GM23338 (cell line): ENCODE measurements at places on chromosomes 16 and 17.

DNA sequence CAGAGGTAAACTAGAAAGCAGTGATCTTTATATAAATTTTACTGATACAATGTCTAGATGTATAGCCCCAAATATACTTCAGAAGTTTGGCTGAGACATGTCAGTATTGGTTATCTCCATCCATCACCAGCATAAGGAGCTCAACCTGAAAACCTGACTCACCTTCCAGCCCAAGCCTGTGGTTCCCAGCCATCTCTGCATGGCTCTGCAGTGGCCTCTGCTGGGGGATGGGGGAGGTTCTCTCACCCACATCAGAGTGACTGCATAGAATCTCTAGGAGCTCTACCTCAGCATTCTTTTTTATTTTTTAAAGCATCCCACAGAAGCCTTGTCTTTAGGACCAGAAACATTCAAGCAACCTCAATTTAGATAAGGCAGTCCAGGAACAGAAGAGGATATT, 27.3 kb downstream of the USP7 start:
- H3K4me3 ChIP-seq = no peak overlapping the region
- no peak overlapping the region for H3K27ac ChIP-seq
- peaks cover 36% of the 10 kb centered on the region for H3K4me1 ChIP-seq
- no peaks in the 10 kb centered on the region for H3K27me3 ChIP-seq
- DNase-seq = peak; percentile 87
- no peaks in the 10 kb centered on the region for H3K36me3 ChIP-seq

DNA sequence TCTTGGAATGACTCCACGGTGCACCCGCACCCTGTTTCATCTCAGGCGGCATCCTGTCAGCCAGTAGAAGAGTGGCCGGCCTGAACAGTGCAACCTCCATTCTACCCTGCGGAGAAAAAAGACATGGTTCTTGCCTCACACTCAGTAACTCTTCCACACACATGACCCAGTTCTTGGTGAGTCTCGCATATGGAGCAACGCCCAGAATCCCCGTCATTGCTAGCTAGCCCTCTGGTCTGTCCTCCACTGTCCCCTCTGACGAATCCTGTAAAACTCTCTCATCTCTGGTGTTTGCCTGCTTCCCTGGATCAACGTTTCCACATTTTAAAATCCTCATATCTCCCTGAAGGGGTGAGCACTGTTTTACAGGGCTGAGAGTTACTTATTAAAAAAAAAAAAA, 4.2 kb upstream of the RDM1 start:
- no peak for DNase-seq
- H3K4me1 ChIP-seq = peaks cover 12% of the 10 kb centered on the region
- peaks cover 2% of the 10 kb centered on the region; the same call in 1 of the 2 replicates for H3K27me3 ChIP-seq
- no peak overlapping the region for H3K4me3 ChIP-seq
- H3K27ac ChIP-seq = no peak overlapping the region

- no peaks in the 10 kb centered on the region for H3K36me3 ChIP-seq
- no peaks in the 10 kb centered on the region for H3K27me3 ChIP-seq
- DNase-seq = no peak
- H3K4me1 ChIP-seq = no peaks in the 10 kb centered on the region
Observed at GRCh38 chr16:57500578-57501111, 14.4 kb upstream of the DOK4 start.

GRCh38 chr16:12211870-12212690, 235.5 kb downstream of the SNX29 start:
- no peak overlapping the region for H3K27ac ChIP-seq
- peaks cover 19% of the 10 kb centered on the region for H3K4me1 ChIP-seq
- no peak for DNase-seq
- no peaks in the 10 kb centered on the region for H3K36me3 ChIP-seq

DNA sequence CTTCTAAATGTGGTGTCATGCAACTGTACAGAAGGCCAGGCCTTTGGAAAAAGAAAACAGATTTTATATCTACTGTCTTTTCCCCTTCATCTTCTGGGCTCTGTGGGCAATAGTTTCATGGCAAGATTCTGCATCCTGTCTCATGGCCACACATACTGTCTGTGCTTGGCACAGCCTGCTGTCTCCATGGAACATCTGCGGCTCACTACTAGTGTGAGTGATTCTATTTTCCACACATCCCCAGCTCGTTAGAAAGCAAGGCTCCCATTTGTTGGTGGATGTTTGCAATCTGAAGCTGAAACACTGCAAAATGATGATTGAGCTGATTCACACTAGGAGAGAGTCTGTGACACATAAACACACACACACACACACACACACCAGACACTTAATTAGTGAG, 32.4 kb downstream of the CACNG3 start:
- H3K36me3 ChIP-seq = no peaks in the 10 kb centered on the region
- no peaks in the 10 kb centered on the region for H3K4me1 ChIP-seq
- H3K27me3 ChIP-seq = no peaks in the 10 kb centered on the region

- H3K27me3 ChIP-seq = no peaks in the 10 kb centered on the region
- 0 out of 2 replicates have a peak overlapping the region, but pooled peaks have one; percentile 32 for H3K27ac ChIP-seq
- peaks cover 15% of the 10 kb centered on the region; the same call in 1 of the 2 replicates for H3K36me3 ChIP-seq
- DNase-seq = no peak
Observed at GRCh38 chr17:40023590-40024292, 8.5 kb downstream of the CSF3 start.

- H3K27me3 ChIP-seq = peaks cover 3% of the 10 kb centered on the region; the same call in 1 of the 2 replicates
- H3K4me1 ChIP-seq = 0 out of 2 replicates have a peak, but pooled peaks cover 5% of the 10 kb centered on the region
- H3K36me3 ChIP-seq = no peaks in the 10 kb centered on the region
- no peak overlapping the region for H3K27ac ChIP-seq
Observed at GRCh38 chr17:10724546-10725195, 5.2 kb downstream of the TMEM220 start.

DNA sequence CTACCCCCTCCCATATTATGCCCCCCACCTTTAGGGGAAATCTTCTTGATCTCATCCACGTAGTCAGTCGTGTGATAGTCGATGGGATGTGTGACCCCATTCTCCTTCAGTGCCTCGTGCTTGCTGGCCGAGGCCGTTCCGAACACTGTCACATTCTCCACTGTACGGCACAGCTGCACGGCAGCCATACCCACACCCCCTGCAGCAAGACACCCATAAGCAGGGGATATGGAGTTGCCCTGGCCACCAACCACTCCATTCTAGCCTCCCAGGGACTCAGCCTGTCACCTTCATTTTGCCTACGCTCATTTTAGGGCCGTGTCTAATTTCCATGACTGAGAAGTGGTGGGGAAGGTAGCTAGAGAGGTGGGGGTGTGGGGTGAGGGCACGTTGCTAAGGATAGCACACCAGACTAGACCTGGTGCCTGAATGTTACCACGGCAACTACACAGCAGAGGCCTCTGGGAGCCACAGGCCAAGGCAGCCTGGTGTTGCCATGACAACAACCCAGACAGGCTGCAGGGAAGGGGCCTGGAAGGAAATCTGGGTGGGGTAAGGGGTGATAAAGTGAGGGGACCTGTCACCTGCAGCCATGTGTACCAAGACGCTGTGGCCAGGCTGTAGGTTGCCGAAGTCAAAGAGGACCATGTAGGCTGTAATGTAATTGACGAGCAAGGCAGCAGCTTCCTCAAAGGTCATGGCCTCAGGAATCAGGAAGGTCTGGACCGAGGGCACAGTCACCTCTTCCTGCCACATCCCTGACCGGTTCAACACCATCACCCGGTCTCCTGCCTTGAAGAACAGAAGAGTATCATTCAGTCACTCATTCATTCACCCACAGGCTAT, 4.0 kb downstream of the VAT1 start:
- peaks cover 9% of the 10 kb centered on the region; the same call in 1 of the 2 replicates for H3K36me3 ChIP-seq
- DNase-seq = peak; percentile 53
- H3K27me3 ChIP-seq = no peaks in the 10 kb centered on the region
- no peak overlapping the region for H3K27ac ChIP-seq
- peaks cover 28% of the 10 kb centered on the region for H3K4me1 ChIP-seq

DNA sequence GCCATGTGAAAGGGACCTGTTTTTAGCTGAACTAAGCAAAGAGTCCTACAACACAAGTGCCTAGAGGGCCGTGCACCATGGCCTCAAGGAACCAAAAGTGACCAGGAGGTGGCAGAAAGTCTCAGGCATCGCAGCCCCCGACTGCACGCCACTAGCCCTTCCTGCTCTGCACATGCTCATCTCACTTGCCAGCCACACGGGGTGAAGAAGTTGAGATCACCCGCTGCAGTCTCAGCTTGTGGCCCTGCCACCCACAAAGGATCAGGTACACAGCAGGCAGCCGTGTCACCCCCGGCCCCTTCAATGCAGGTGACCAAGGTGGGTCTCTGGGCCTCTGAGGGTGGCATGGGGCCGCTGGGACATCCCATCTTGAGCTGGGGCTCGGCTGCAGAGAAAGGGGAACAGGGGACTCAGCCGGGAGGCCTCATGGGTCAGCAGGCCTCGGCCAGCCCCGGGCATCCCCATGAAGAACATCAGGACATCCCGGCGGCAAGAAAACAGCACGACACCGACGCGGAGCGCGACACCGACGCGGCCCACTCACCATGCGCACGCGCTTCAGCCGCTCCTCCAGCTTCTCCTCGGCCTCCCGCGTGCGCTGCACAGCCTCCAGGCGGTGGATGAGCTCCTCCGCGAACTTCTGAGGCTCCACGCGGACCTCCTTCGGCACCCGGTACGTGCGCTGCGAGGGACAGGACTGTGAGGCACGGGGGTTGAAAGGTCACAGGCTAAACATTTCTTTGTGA, 21.0 kb downstream of the PDIA2 start:
- H3K4me3 ChIP-seq = no peak overlapping the region
- H3K36me3 ChIP-seq = 0 out of 2 replicates have a peak, but pooled peaks cover 3% of the 10 kb centered on the region
- H3K4me1 ChIP-seq = no peaks in the 10 kb centered on the region
- H3K27me3 ChIP-seq = no peaks in the 10 kb centered on the region
- DNase-seq = no peak
- H3K27ac ChIP-seq = no peak overlapping the region

DNA sequence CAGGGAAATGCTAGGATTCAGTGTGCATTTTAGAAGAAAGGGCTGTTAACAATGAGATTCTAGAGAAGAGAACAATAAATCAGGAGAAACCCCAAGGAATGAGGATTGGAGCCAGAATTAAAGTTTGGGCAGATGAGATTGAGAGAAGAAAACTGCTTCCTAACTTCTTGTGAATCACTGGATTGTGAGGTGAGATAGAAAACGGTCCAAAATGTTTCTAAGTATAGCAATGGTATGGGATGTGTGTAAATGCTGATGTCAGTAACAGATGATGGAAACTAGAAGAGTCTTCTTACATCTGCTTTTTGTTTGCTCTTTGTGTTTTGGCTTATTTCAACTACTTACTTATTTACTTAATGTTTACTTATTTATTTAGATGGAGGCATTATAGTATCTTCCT, 123.0 kb downstream of the KCNJ2 start:
- H3K4me1 ChIP-seq = peaks cover 7% of the 10 kb centered on the region
- no peaks in the 10 kb centered on the region for H3K36me3 ChIP-seq
- no peak overlapping the region for H3K27ac ChIP-seq
- no peaks in the 10 kb centered on the region for H3K27me3 ChIP-seq
